ENCODE measurements at places on chromosomes 2 and 18.

GRCh38 chr2:16316456-16317210 is 349.0 kb downstream of the CYRIA start:
- DNase-seq, result no peak

DNA sequence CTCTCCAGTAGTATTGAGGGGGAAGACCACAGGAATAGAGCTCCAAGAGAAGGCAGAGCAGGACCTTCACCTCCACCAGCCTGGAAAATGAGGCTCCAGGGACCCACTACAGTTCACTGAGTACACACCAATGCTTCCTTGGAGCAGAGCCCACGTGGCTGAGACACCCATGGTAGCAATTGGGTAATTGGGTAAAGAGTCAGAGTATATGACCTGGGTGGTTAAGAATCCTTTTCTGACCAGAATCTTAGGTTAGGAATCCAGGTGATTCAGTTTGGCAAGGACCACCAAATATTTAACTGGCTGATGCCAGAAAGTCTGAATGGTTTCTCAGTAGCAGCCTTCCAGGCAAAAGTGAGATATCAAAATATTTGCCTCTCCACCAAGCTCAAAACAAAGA is 107.7 kb downstream of the MDH1 start:
- no peak for DNase-seq

- no peak for DNase-seq
These were observed 1.2 kb downstream of the BABAM2 start for GRCh38 chr2:27891673-27892105.

- DNase-seq, result no peak
These were observed 6.7 kb upstream of the ATG16L1 start for GRCh38 chr2:233244818-233245217.

GRCh38 chr18:13237073-13237472 is 18.5 kb downstream of the LDLRAD4 start:
- no peak for DNase-seq

DNA sequence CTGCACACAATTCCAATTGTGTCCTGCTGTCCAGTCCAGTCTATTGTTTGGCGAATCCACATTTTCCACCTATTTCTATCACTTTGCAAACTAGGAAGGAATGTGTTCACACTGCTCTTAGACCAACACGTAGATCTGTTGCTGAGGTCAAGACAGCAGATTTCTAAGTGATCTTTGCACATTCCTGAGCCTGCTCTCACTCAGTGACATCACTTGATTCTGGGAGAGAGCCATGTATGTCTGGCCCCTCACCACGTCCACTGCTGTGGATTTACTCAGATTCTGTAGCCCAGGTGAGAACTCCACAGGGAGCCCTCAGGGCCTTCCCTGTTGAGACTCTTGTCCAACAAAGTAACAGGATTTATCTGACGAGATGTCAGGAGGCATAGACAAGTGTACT is 317.2 kb downstream of the TSN start:
- DNase-seq, result no peak

DNA sequence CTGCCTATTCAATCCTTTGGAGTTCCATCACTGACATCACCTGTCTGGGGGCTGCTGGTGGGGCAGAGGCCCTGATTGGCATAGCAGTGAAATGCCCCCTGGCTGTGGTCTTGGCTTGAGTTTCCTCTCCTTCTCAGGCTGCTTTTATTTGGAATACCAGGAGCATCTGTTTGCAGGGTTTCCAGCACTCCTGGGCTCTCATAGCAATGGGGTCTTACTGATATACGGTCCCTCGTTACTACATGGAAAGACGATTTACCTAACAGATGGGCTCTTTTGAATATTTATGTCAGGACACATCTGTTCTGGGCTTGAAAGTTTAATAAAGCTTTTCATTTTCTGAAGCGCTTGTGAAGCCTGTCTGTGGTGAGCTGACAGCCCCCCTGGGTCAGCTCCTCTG is 230.3 kb downstream of the SLC4A3 start:
- no peak for DNase-seq

GRCh38 chr2:113890253-113891235 is 655 bp downstream of the ACTR3 start:
- peak; percentile 84 for DNase-seq

DNA sequence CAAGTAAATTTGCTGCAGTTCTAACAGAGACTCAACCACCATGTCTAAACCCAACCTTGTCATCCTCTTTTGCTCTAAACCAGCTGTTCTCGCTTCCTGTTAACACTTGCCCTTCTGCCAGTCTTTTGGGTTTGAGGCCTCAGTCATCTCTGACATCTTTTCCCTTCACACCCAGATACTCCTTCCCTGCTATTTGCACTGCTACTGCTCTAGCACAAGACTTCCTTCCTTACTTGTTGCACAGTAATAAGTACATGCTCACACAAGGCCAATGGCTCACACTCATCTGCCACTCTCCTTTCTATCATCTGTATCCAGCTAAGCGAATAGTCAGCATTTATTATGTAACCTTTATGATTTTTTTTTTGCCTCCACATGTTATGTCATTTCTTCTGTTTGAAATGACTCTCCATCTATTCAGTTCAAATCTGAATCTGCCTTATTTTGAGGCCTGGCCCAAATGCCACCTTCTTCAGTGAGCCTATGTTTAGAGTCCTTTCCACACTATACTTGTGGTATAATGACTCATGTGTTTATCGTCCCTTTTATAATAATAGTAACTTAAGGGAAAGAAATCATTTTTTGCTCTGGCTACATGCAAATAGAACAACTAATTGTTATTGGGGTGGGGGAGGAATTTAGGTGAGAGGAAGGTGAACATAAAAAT is 22.5 kb upstream of the CDKL4 start:
- peak; percentile 68 for DNase-seq

DNA sequence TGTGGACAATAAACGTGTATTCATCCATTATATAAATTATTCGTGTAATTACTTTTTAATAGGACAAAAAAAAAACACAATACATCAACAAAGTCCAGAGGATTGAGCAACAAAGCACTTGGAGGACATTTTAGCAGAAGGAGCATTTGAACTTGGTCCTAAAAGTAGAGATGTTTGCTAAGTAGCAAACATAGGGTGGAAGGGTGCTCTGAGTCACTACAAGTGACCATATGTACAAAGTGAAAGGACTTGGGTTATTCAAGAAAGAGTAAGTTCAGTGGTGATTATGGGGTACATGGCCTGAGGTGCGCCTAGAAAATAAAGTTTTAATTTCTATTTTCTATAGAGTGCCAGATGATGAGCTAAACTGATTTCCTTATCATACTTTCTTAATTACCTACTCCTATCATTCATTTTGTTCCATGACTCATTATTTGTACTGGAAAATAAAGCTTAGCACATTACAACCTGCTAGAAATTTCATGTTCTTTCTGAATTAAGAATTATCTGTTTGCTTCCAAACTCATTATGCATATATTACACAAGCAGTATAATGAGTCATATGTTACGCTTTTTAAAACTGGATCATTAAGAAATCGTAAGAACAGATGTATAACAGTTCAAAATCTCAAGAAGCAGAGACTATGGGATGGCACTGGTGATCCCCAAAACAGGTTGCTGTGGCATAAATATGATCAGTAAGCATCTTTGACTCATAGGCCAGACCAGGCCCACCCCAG is 13.1 kb upstream of the PPP1R1C start:
- no peak for DNase-seq

- DNase-seq, result no peak
These were observed 401.5 kb downstream of the ARHGAP15 start for GRCh38 chr2:143530758-143531157.

GRCh38 chr2:231250146-231250545 is 51.7 kb downstream of the ARMC9 start:
- no peak for DNase-seq

DNA sequence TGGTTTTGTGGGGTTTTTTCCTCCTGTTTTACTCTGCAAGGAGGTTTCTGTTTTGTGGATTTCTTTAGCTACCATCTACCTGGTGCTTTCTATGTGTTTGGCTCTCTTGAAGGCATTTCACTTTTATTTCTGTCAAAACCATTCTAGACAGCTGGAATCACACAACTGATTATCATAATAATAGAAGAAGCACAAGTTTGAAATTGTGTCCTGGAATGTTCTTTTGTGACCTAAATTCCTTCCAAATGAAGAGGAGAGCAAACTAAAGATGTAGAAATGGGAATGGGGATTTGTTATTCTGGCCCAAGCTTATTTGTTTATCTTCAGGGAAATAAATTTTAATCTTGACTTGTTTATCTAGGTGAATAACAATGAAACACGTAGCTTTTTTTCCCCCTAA is 17.0 kb upstream of the MFSD2B start:
- no peak for DNase-seq

DNA sequence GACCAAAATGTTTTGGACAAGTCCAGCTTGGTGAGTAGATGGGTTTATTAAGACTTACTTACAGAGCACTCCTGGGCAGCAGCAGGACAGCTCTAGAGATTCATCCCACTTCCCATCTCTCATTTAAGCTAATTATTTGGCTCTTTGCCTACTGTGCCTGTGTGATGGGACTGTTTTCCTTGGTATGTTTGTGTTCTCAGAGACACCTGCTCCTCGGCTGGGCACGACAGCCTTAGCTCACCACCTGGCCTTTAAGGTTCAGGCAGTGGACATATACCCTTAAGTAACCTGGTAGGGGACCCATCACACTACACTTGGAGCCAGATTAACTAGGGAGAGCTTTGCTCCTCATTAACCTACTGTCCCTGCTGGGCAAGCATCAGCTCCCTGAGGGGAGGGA is 41.7 kb upstream of the EFEMP1 start:
- DNase-seq, result no peak

- no peak for DNase-seq
These were observed 1.6 kb upstream of the ERMN start for GRCh38 chr2:157327200-157327599.

DNA sequence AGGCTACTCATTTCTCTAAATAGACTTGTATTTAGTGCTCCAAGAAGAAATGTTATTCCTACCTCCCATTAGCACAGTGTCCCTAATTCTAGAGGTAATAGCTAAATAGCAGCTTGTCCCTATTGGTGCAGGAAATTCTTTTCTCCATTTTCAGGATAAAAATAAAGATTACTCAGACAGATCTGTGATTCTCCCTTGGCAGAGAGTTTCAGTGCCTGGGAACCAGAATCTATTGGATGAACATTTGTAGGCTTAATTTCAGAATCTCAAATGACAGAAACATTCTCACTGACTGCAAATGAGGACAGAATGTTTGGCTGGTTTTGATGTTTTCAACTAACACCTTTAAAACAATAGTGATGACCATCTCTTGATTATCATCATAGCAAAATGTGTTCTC is 33.3 kb upstream of the LGALSL start:
- DNase-seq, result no peak

DNA sequence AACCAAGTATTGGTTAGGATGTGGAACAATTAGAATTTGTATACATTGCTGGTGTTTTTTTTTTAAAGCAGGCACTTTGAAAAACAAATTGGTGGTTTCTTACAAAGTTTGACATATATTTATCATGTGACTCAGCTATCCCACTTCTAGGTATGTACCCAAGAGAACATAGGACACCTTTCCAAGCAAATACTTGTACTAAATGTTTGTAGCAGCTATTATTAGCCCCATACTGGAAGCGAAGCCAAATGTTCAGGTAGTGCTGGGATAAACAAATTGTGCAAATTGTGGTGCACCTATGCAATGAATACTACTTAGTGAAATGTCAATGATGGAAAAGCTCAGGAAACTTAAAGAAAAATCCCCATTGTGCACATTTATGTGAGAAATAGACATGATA is 101.0 kb downstream of the MIB1 start:
- no peak for DNase-seq

- DNase-seq, result peak; percentile 81
These were observed 1.3 kb upstream of the ZNF516 start for GRCh38 chr18:76496194-76496890.

- no peak for DNase-seq
These were observed 244.1 kb downstream of the NCKAP5 start for GRCh38 chr2:133324150-133324561.

DNA sequence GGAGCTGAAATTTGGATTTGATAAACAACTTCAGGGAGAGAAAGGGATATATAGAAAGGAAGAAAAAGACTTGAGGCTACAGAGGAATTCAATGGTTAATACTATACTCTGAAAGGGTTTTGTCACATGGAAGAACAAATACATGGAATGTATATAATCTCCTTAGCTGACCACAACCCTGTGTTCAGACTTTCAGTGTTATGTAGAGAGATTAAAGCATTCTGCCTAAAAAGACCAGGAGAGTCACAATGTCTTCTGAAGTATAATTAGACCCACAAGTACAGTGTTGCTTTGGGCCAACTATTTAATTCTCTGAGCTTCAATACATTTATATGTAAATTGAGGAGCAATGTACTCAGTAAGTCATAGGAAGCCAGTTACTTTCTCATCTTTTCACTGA is 123.8 kb upstream of the FSHR start:
- no peak for DNase-seq

DNA sequence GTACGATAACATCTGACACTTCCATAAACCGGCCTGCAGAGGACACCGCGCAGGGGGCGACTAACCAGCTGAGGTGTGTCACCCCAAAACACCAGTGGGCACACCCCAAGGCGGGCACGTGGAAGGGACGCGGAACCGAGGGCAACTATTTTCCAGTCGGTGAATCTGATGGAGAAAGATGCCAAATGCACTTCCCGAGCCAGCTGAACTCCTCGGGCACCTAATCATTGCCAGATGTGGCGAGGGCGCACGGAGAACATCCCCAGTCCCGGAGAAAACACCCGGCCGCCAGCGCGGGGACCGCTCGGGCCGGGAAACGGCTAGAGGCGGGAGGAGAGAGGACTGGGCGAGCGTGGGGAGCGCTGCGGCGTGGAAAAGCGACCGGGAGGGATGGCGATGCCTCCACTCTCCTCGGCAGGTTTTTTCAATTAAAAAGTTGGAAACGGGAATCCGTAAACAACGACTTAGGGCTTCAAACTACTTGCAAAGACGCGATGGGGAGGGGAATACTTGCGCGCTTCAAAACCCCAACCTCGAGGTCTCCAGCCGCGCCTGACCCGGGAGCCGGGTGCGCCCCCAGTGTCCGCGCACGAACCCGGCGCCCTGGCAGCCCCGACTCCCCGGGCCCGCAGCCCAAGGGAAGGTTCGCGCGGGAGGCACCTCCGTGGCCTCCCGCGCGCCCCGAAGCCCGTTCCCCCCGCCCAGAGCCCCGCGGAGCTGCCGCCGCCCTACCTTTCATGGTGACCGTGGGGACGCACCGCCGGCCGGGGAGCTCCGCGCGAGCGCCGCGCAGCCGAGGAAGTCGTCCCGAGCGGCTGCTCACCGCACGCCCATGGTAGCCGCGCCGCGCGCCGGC is 497 bp downstream of the COLEC12 start:
- no peak for DNase-seq
